ENCODE measurements at places on chromosomes 2 and 18. TPM values are rescaled to one million over a fixed set of nuclear protein-coding genes. Genes with fewer than 3 reads are reported as not detected.

The PARD6G gene
- 3.5 TPM for total RNA-seq

DNA sequence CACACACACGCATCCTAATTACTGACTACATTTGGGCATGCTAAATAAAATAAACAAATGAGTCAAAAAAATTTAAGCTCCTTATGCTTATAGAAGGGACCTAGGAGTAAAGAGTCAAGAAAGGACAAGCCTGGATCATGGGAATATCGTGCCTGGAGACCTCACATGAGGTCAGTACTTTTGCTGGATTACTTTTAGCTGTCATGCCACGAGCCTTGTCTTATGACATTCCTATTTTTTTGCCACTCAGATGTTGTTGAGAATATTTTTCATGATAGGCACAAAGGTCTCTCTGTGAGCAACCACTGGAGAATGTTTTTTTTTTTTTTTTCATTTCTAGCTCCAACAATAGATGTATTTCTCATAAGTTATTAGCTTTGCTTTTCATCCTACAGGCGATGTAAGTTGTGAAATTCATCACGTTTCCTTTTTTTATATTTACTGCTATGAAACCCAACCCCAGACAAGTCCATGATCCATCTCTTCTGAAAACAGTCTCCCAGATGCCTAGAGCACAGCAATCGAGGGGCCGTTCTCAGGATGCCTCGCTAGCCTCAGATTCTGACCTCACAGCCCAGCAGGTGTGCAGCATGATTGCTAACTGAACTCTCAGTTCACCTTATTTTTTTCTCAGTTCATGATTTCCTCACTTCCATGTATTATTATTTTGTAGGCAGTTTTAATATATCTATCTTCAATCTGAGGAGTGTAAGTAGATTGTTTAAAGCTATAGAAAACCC is 464.5 kb downstream of the IRS1 start:
- peak; percentile 70 for DNase-seq

- DNase-seq, result no peak
Measured at GRCh38 chr2:190270298-190270697, 49.3 kb downstream of the HIBCH start.

DNA sequence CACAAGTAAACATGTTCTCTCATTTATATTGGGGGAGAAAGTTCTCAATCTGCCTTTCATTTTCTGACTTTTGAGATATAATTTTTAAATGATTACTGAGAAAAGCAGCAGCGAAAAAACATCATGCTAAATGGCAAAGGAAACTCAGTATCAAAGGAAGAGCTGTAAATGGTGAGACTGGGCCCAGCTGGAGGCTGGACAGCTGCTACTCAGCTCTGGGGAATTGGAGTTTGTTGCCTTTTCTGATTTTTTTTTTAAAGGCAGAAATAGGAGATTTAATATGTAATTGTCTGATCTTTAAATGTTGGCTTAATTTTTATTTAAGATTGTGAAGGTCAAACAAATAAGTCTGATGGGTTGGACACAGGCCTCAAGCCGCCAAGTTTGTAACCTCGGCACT is 137.1 kb upstream of the TACR1 start:
- DNase-seq, result no peak

- no peak for DNase-seq
Measured at GRCh38 chr2:147538088-147538487, 306.7 kb upstream of the ACVR2A start.
